Lower lobe of right lung (tissue), 2 donors: ENCODE measurements at places on chromosomes 2 and 18. TPM values are rescaled to one million over a fixed set of nuclear protein-coding genes. Genes with fewer than 3 reads are reported as not detected.

DNA sequence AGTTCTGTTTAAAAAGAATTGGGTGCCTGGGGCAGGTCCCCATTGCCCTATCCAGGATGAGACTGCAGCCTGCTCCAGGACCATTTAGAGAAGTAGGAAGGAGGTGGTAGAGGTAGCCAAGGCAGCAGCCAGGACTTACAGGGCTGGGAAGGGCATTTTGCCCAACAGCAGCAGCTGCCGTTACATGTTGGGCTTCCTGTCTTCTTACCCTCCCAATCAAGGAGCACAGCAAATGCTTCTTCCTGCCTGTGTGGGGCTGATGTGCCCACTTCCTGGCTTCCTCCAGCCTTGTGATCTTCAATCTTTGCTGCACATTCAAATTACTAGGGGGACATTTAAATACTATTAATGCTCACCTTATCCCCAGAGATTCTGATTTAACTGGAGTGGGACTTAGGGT is 112.0 kb downstream of the QPCT start:
- peak overlapping the region; percentile 12 for H3K27ac ChIP-seq
- no peaks in the 10 kb centered on the region for H3K27me3 ChIP-seq
- no peak overlapping the region for H3K4me3 ChIP-seq
- peaks cover 25% of the 10 kb centered on the region for H3K4me1 ChIP-seq
- H3K36me3 ChIP-seq: no peaks in the 10 kb centered on the region
- DNase-seq: no peak

DNA sequence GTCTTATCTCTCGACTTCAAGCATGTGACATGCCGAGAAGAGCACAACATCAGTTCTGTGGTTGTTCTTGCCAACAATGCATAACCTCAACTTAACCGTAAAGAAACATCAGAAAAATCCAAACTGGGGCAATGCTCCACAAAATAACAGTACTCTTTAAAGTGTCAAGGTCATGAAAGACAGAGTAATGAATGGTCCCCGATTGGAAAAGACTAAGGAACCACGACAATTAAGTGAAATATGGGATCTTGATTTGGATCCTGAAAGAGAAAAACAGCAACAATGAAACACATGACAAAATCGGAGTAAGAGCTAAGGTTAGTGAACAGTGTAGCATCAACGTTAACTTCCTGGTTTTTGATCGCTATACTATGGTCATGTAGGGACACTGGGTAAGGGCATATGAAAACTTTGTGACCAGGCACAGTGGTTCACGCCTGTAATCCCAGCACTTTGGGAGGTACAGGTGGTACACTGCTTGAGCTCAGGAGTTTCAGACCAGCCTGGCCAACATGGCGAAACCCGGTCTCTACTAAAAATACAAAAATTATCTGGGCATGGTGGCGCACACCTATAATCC is 55.2 kb downstream of the UNC50 start:
- no peaks in the 10 kb centered on the region for H3K27me3 ChIP-seq
- DNase-seq: no peak
- peaks cover 8% of the 10 kb centered on the region for H3K4me1 ChIP-seq
- peak overlapping the region; percentile 51 for H3K27ac ChIP-seq
- H3K4me3 ChIP-seq: no peak overlapping the region
- H3K36me3 ChIP-seq: peaks cover 8% of the 10 kb centered on the region

DNA sequence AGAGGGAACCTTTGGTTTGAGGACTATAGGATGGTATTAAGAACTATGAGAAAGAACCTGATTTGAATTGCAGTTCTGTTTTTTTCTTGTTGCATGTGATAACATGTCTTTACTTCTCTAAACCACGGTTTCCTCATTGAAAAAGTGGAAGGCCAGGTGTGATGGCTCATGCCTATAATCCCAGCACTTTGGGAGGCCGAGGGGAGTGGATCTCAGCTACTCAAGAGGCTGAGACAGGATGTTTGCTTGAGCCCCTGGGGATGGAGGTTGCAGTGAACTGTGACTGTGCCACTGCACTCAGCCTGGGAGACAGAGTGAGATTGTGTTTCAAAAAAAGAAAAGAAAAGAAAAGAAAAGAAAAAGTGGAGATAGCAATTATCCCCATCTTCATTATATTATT is 32.3 kb downstream of the SCN9A start:
- no peak overlapping the region for H3K4me3 ChIP-seq
- H3K4me1 ChIP-seq: no peaks in the 10 kb centered on the region
- no peaks in the 10 kb centered on the region for H3K36me3 ChIP-seq
- DNase-seq: no peak
- H3K27me3 ChIP-seq: no peaks in the 10 kb centered on the region

- H3K4me3 ChIP-seq: peak overlapping the region; percentile 6
- peaks cover 16% of the 10 kb centered on the region for H3K4me1 ChIP-seq
- H3K27me3 ChIP-seq: no peaks in the 10 kb centered on the region
Measured at GRCh38 chr2:162342321-162342720, 1.6 kb upstream of the GCA start.

DNA sequence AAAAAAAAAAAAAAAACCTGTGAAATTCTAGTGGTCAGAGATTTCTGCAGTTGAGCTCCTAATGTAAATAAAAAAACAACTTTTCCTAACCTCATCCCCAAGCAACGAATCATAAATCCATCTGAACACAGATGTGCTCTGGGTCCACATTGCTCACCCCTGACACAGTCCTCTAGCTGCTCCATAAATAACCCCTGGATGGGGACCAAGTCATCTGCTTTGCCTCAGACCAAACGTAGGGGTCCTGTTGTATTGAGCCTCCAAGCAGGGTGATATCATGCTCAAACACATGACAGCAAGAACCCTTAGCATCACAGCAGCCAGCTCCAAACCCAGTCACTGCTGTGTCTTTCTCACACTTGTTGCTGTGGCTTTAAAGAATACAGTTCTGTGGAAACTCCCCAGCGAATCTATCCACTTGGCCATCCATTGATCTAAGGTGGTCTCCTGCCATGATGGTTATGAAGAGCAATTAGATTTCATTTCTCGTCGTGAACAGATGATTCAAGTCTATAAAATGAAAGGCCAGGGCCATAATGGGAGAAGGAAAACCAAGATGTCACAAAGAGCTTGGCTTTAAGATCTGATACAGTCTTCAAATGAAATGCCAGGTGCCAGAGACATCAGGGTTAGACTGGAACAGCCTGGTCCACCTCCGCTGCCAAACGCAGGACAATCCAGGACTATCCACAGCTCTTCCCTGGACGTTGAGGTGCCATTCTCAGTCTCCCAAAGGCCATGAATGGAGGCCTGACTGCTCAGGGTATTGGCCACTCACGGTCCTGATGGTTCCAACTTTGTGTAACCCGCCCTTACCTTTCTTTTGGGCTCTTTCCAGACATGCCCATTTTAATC is 39.0 kb downstream of the TBC1D8 start:
- no peaks in the 10 kb centered on the region for H3K27me3 ChIP-seq
- no peak for DNase-seq
- H3K4me1 ChIP-seq: peaks cover 76% of the 10 kb centered on the region
- H3K36me3 ChIP-seq: no peaks in the 10 kb centered on the region
- no peak overlapping the region for H3K4me3 ChIP-seq
- H3K27ac ChIP-seq: no peak overlapping the region

GRCh38 chr18:36539674-36540231 is 242.2 kb downstream of the FHOD3 start:
- no peak for DNase-seq
- H3K4me3 ChIP-seq: no peak overlapping the region
- no peaks in the 10 kb centered on the region for H3K27me3 ChIP-seq
- no peaks in the 10 kb centered on the region for H3K36me3 ChIP-seq
- H3K27ac ChIP-seq: no peak overlapping the region
- H3K4me1 ChIP-seq: no peaks in the 10 kb centered on the region

DNA sequence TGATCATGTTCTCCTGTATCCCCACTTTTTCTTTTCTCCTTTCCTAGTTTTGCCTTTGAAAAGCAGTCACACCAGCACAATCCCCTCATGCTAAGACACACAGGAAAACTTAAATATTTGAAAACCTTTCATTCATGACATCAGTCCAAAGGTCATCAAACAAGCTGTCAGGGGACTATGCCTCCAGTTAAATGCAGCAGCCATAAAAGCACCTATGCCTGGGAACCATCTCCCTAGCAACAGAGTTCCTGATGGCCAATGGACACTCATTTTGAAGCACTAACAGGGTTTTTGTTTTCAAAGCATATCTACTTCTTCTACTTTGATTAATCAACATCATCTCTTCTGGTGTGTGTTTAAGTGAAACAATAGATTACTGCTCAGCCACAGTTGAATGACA is 286.4 kb upstream of the PARD3B start:
- no peaks in the 10 kb centered on the region for H3K36me3 ChIP-seq
- H3K27me3 ChIP-seq: no peaks in the 10 kb centered on the region
- no peak overlapping the region for H3K27ac ChIP-seq
- no peak for DNase-seq
- H3K4me3 ChIP-seq: no peak overlapping the region
- H3K4me1 ChIP-seq: peaks cover 23% of the 10 kb centered on the region

DNA sequence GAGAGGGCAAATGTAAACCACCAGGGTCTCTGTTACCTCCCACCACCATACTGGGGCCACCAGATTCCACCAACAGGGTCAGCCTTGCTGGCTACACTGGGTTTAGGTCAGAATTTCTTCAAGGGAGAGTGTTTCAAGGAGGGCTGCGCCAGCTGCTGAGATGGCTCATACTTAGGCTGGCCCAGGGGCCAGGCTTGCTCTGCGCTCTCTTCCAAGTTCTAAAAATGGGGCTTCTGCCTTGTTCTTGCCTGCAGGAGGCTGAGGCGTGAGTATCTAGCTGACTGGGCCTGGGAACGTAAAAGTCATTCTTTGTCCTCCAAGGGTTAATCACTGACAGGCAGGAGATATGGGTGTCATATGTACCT is 28.1 kb downstream of the MRPL33 start:
- peaks cover 36% of the 10 kb centered on the region for H3K4me1 ChIP-seq
- peak overlapping the region; percentile 70 for H3K27ac ChIP-seq
- no peaks in the 10 kb centered on the region for H3K27me3 ChIP-seq
- H3K4me3 ChIP-seq: no peak overlapping the region
- no peaks in the 10 kb centered on the region for H3K36me3 ChIP-seq
- no peak for DNase-seq

GRCh38 chr2:98505311-98505808 is 60.7 kb downstream of the INPP4A start:
- H3K36me3 ChIP-seq: no peaks in the 10 kb centered on the region
- H3K4me1 ChIP-seq: peaks cover 73% of the 10 kb centered on the region
- H3K4me3 ChIP-seq: no peak overlapping the region
- peak; percentile 84 for DNase-seq
- H3K27ac ChIP-seq: peak overlapping the region; percentile 66

DNA sequence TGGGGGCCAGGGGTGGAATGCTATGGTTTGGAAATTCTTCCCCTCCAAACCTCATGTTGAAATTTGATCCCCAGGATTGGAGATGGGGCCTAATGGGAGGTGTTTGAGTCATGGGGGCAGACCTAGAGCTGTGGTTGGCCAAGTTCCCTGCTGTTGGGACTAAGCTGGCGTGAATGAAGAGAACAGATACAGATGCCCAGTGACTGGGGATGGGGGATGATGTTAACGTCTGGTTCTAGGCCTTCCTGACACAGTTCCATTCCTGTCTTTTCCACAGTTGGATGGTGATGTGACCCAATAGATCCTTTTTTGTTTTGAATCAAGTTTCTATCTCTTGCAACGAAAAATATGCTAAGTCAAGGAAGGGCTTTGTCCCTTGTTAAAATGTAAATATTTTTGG is 23.7 kb downstream of the KLHL23 start:
- H3K4me3 ChIP-seq: no peak overlapping the region
- H3K36me3 ChIP-seq: no peaks in the 10 kb centered on the region
- H3K27ac ChIP-seq: no peak overlapping the region

DNA sequence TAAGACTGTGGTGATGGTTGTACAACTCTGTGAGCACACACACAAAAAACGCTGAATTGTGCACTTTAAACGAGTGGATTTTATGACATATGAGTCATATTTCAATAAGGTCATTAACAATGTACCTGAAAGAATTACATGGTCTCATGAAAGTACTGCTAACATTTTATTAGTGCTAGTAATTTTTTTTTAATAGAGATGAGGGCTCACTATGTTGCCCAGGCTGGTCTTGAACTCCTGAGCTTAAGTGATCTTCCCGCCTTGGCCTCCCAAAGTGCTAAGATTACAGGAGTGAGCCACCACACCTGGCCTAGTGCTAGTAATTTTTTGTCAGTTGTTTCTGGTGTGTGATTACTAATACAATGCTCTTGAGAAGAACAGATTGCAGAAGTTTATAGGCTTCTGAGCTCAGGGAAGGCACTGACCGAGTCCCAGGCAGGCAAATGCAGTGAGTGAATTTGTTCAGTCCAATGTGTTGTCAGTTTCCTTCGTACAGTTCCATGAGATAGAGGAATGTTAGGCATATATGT is 177.0 kb downstream of the TGIF1 start:
- H3K27me3 ChIP-seq: no peaks in the 10 kb centered on the region
- no peak overlapping the region for H3K4me3 ChIP-seq
- H3K36me3 ChIP-seq: no peaks in the 10 kb centered on the region
- no peak for DNase-seq
- H3K4me1 ChIP-seq: peaks cover 20% of the 10 kb centered on the region

GRCh38 chr2:203451011-203451410 is 84.1 kb downstream of the RAPH1 start:
- DNase-seq: no peak
- no peak overlapping the region for H3K27ac ChIP-seq
- H3K4me1 ChIP-seq: peaks cover 18% of the 10 kb centered on the region
- no peaks in the 10 kb centered on the region for H3K27me3 ChIP-seq

The MAPK4 gene
- total RNA-seq: 2.9 TPM

The CRYBA2 gene
- not detected for total RNA-seq

The FAM124B gene
- 4.8 TPM for total RNA-seq

The HOXD10 gene
- total RNA-seq: not detected

The BMP10 gene
- 0.24 TPM for total RNA-seq
